Activated CD8-positive, alpha-beta memory T cell treated with anti-CD3 and anti-CD28 coated beads, Interleukin-2, amount 10 ng/mL, durations not matched to agents 7 days and 5 days (primary cell): ENCODE measurements at places on chromosomes 2 and 18. TPM values are rescaled to one million over a fixed set of nuclear protein-coding genes. Genes with fewer than 3 reads are reported as not detected.

The SPC25 gene
- 42.1 TPM for total RNA-seq

The RFTN2 gene
- total RNA-seq = not detected

The ALPG gene
- not detected for total RNA-seq

The RTTN gene
- total RNA-seq = 30.3 TPM

The ABCB11 gene
- total RNA-seq = not detected
